ENCODE measurements at places on chromosomes 12 and 14.

- no peaks in the 10 kb centered on the region for H3K36me3 ChIP-seq
- H3K4me1 ChIP-seq = peaks cover 20% of the 10 kb centered on the region
- DNase-seq = no peak
These were observed 1.7 kb downstream of the VSIG10 start for GRCh38 chr12:118102070-118102469.

DNA sequence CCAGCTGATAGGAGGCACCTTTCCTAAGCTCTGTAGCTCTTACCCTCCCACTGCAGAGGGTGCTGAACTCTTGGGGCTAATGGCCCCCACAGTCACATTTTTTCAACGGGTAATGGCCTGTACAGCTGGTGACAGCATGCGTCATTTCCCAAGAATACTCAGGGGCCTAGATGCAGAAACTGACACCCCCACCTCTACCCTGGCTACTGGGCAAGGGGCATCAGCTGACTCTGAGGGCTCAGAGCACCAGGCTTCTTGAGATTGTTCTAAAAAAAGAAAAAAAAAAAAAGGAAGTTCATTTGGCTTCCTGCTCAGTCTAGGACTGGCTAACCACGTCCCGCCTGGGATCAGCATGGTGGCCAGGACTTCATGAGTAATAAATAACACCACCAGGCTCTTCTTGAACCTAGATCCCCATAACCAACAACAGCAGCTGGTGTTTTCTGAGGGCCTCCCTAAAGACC is 35.2 kb downstream of the ZFP36L1 start:
- DNase-seq = no peak
- H3K27ac ChIP-seq = no peak overlapping the region
- no peaks in the 10 kb centered on the region for H3K27me3 ChIP-seq
- no peaks in the 10 kb centered on the region for H3K36me3 ChIP-seq
- no peak overlapping the region for H3K4me3 ChIP-seq
- H3K4me1 ChIP-seq = peaks cover 35% of the 10 kb centered on the region

DNA sequence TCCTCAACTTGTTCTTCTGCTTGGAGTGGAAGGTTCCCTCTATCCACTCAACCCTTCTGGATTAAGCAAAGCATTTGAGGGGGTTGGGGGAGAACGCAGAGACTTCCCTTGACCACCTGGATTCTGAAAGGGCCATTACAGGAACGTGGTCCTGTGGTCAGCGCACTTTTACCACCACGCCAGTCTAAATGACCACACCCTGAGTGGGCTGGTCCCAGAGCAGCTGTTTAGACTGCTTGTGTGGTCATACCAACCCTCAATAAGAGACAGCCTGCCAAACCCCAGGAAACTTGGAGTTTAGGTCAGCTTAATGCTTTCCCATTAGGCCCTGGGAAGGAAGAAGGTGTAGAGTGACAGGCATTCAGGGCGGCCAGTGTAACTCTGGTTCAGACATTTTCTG is 165.5 kb upstream of the ATP2B1 start:
- H3K27ac ChIP-seq = no peak overlapping the region
- H3K4me3 ChIP-seq = no peak overlapping the region
- H3K4me1 ChIP-seq = peaks cover 4% of the 10 kb centered on the region
- H3K36me3 ChIP-seq = no peaks in the 10 kb centered on the region
- H3K27me3 ChIP-seq = no peaks in the 10 kb centered on the region
- DNase-seq = no peak

DNA sequence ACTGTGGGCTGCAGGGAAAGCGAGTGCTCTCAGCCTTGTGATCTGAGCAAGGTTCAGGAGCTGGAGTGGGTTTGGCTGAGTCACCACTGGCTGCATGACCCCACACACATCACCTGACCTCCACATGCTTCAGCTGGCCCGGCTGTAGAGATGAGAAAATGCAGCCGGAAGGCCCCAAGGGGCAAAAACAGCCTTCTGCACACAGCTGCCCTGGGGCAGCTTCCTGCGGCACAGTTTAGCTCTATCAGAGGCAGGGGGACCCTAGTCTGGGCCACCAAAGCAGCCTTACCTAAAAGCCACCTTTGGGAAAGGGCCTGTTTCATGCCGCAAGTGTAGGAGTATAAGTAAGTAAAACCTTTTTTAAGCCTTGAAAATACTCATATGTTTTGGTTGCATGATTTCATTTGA is 123.3 kb downstream of the SSPN start:
- H3K4me1 ChIP-seq = peaks cover 21% of the 10 kb centered on the region
- no peaks in the 10 kb centered on the region for H3K27me3 ChIP-seq
- no peak overlapping the region for H3K4me3 ChIP-seq
- H3K36me3 ChIP-seq = no peaks in the 10 kb centered on the region
- peak; percentile 78 for DNase-seq

DNA sequence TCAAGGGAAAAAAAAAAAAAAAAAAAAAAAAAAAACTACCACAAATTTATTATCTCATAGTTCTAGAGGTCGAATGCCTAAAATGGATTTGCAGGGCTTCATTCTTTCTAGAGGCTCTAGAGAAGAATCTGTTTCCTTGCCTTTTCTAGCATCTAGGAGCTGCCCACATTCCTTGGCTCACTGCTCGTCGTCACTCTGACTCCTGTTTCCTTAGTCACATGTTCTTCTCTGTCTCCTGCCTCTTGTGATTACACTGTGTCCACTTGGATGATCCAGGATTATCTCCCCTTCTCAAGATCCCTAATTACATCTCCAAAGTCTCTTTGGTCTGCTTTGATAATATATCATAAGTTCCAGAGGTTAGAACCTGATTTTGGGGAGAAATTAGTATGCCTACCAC is 88.7 kb downstream of the HECTD1 start:
- H3K4me3 ChIP-seq = no peak overlapping the region
- no peak for DNase-seq
- no peaks in the 10 kb centered on the region for H3K4me1 ChIP-seq

DNA sequence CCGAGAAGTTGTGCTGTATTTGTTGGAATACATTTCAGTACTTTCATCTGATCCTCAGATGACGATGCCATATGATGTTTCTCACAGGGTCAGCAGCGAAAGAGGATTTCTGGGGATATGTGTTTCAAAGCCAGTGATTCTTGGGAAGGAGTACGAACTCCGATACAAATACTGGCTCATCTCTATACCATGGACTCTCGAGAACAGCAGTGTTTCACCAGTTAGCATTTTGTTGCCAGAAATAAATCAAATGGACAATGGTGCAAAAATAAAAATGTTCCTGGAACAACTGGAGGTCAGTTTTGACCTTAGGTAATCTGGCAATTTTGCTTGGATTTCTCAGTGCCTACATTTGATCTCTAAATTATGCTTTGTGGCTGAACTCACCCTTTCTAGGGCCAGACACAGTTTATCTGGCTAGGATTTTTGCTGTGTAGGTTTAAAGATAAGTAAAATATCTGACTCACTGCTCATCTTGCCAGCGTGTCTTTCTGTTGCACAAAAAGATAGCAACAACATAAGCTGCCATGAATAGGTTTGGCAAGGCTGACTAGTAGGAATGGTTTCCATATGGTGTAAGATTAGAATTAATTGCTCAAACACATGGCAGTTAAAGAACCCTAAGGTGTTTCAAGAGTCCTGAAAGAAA is 11.0 kb upstream of the MGP start:
- H3K36me3 ChIP-seq = no peaks in the 10 kb centered on the region
- H3K27ac ChIP-seq = peak overlapping the region; percentile 35
- no peak overlapping the region for H3K4me3 ChIP-seq

DNA sequence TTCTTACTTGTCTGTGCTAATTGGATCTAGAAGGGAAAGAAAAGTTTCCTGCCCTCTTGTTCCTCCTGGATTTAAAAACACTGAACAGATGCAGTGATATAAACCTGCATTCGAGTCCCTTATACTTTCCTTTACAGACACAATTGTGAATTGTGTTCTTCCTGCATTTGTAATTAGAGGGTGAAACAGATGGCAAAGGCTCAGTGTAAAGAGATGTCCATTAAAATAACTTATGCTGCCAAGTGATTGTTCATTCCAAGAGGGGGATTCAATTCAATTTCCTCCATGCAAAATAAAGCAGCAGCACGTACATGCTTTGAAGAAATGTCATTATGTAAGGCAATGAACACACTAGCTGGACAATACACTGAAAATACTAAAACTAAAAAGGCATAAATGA is 248.3 kb upstream of the LRIG3 start:
- H3K36me3 ChIP-seq = no peaks in the 10 kb centered on the region
- H3K27ac ChIP-seq = no peak overlapping the region
- H3K4me1 ChIP-seq = no peaks in the 10 kb centered on the region
- H3K4me3 ChIP-seq = no peak overlapping the region
- no peak for DNase-seq

DNA sequence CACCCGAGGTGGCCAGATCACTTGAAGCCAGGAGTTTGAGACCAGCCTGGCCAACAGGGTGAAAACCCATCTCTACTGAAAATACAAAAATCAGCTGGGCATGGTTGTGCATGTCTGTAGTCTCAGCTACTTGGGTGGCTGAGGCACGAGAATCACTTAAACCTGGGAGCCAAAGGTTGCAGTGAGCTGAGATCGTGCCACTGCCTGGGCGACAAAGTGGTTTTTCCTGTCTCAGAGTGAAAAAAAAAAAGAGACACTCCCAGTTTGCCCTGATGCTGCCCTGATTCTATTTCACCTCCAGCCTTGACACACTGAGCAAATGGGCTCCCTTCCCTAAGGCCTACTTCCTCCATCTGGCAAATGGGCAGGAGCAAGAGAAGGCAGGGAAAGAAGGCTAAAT is 28.5 kb upstream of the PLEK2 start:
- H3K27ac ChIP-seq = no peak overlapping the region
- H3K4me3 ChIP-seq = no peak overlapping the region
- H3K36me3 ChIP-seq = no peaks in the 10 kb centered on the region
- peaks cover 7% of the 10 kb centered on the region for H3K27me3 ChIP-seq
- H3K4me1 ChIP-seq = no peaks in the 10 kb centered on the region

DNA sequence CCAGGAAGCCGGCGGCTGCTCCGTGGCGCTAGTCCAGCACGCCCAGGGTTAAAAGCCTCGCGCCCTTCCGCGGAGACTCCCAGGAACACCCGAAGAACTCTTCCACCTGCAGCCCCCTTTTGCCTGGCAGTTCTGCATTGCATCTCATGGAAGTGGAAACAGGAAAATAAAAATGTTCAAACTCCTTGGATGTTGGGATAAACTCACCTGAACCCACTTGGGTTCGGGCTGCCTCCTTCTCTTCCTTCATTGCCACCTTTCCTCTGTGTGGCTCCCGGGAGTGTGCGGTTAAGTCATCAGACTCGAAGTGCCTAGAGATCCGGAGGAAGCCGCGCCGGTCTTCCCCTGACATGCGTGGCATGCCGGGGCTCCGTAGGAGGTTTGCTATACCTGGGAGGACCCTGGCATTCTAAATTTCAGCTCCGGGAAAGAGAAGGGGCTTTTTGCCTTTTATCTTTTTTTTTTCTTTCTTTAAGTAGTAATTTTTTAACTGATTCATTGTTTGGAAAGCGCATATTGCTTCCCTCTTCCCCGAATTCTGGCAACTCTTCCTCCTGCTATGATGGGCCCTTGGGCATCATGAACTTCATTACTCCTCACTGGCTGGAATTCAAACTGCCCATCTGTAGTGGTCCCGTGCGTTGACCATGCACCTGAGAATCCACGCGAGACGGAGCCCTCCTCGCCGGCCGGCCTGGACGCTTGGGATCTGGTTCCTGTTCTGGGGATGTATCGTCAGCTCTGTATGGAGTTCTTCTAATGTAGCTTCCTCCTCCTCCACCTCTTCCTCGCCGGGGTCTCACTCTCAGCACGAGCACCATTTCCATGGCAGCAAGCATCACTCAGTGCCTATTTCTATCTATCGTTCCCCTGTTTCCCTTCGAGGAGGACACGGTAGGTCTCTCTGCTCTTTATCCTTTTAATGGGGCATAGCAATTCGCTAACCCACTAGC is 931.4 kb downstream of the DIO2 start:
- H3K27me3 ChIP-seq = peaks cover 42% of the 10 kb centered on the region
- peak overlapping the region; percentile 56 for H3K4me3 ChIP-seq
- peaks cover 23% of the 10 kb centered on the region for H3K4me1 ChIP-seq
- H3K36me3 ChIP-seq = no peaks in the 10 kb centered on the region

- H3K27me3 ChIP-seq = no peaks in the 10 kb centered on the region
- no peak for DNase-seq
- H3K36me3 ChIP-seq = peaks cover 10% of the 10 kb centered on the region
- peaks cover 30% of the 10 kb centered on the region for H3K4me1 ChIP-seq
- no peak overlapping the region for H3K4me3 ChIP-seq
- H3K27ac ChIP-seq = no peak overlapping the region
These were observed 161.2 kb downstream of the PRKCH start for GRCh38 chr14:61482348-61483206.

GRCh38 chr14:91964724-91965123 is 17.2 kb upstream of the FBLN5 start:
- H3K27me3 ChIP-seq = no peaks in the 10 kb centered on the region
- peaks cover 21% of the 10 kb centered on the region for H3K36me3 ChIP-seq
- DNase-seq = no peak
- no peak overlapping the region for H3K27ac ChIP-seq

GRCh38 chr12:122975790-122976647 is 975 bp downstream of the OGFOD2 start:
- no peaks in the 10 kb centered on the region for H3K27me3 ChIP-seq
- H3K36me3 ChIP-seq = no peaks in the 10 kb centered on the region
- peak; percentile 63 for DNase-seq

GRCh38 chr14:95274279-95274678 is 45.4 kb downstream of the CLMN start:
- H3K4me1 ChIP-seq = no peaks in the 10 kb centered on the region
- no peaks in the 10 kb centered on the region for H3K36me3 ChIP-seq
- DNase-seq = peak; percentile 41
- no peak overlapping the region for H3K27ac ChIP-seq
- H3K4me3 ChIP-seq = no peak overlapping the region

DNA sequence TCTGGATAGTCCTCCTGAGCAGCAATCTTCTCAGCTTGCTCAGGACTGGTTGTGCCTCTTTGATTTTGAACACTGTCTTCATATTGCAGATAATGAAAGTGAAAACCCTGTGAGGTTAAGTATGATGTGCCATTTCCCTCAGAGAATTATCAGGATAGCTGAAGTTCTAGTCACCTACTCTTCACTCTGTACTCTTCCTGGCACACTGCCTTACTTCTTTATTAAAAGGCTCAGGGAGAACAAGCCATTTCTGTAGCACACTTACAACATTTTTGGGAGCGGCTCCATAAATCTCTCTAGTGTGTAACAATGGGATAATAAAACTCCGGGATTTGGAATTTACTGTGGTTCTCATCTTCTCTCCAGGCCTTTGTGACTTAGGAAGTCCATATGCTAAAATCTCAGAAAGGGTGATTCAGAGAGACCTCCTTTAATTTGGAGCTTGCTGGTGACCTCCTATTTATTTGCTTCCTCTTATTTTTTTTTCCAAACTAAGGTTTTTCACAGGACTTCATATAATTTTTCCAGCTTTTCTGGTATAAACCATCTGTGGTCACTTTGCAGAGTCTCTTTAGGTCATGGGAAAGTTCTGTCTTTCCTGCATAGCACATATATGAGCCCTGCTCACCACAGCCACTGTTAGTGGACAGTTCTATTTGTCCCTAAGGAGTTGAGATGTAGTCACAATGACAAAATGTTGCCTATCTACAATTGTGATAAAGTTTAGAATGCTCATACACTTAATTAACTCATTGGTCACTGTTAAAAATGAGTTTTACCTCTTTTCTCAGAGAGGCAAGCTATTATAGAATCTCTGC is 53.5 kb upstream of the LDHB start:
- H3K27me3 ChIP-seq = no peaks in the 10 kb centered on the region
- H3K4me3 ChIP-seq = no peak overlapping the region
- no peak overlapping the region for H3K27ac ChIP-seq
- DNase-seq = no peak
- H3K36me3 ChIP-seq = no peaks in the 10 kb centered on the region

Measured in suprapubic skin (tissue), 4 donors.